ENCODE measurements at places on chromosomes 13 and 19.

DNA sequence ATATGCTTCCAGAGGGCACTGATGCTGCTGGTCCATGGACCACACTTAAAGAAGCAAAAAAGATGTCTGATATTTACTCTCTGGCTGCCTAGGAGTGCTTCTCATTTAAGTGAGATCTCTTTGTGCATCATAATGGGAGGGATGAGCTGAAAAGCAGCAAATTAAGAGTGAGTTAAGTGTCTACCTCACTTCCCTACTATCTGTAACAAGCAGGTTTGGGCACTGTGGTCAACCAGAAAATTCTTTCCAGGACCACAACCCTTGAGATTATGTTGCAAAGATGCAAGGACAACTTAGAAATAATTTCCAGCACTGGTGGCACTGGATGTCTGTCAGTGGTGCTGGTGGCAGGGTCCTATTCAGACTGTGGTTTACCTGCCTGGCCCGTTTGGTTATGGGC lies 52.1 kb upstream of the USPL1 start:
- DNase-seq, result no peak

GRCh38 chr13:88071371-88071770 lies 400.2 kb downstream of the SLITRK5 start:
- DNase-seq, result no peak

GRCh38 chr19:30064348-30064699 lies 122.3 kb downstream of the URI1 start:
- DNase-seq, result no peak

GRCh38 chr19:6740589-6741343 lies 1.3 kb downstream of the TRIP10 start:
- DNase-seq, result no peak

DNA sequence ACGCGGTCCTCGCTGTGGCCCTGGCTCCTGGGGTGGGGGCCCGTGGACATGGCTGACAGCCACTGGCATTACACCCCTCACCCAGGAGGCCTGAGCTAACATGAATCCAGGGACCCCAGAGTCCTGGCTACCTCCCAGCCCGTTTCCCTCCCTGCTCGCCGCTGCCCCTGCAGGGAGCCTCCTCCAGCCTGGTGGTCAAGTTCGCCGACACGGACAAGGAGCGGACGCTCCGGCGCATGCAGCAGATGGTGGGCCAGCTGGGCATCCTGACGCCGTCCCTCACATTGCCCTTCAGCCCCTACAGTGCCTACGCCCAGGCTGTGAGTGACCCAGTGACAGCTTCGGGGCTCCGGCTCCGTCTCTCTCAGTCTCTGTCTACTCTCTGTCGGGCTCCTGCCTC lies 56.6 kb downstream of the CELF5 start:
- DNase-seq, result no peak

- no peak for DNase-seq
Observed at GRCh38 chr13:24929196-24929595, 165.2 kb downstream of the RNF17 start.

DNA sequence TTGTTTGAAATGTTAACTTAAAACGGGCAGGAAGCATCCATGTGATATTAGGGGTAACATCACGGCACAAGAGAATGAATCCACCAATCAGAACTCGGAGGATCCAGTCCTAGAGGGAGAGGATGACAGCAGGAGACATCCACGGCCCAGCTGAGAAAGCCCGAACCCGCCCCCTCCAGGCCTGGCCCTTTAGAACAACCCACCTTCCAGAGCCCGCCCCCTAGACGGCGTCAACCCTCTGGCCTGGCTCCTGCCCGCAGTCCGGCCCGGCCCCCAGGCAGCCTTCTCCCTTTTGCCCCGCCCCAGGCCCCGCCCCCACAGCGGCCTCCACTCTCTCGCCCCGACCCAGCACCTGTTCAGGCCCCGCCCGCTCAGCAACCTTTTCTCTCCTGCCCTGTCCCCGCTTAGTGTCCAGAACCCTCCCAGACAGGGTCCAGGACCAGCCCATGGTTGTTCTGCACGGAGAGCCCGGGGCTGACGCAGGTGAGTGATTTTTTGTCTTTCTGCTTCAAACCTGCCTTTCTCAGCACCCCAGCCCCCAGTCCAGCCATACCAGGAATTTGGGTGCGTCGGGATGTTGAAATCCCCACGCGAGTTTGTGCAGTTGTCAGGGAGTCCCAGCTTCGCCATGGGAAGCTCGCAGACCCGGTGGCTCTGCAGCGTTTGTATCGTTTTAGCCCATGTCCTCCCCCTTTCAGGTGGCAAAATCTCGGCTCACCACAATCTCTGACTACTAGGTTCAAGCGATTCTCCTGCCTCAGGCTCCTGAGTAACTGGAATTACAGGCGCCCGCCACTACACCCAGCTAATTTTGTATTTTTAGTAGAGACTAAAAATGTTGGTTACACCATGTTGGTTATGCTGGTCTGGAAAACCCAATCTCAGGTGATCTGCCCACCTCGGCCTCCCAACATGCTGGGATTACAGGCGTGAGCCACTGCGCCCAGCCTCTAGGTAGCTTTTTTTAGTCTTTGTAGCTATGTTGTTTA lies 16.1 kb downstream of the ZNF816 start:
- DNase-seq, result no peak

GRCh38 chr19:52492201-52492993 lies 35.1 kb upstream of the ZNF808 start:
- no peak for DNase-seq

DNA sequence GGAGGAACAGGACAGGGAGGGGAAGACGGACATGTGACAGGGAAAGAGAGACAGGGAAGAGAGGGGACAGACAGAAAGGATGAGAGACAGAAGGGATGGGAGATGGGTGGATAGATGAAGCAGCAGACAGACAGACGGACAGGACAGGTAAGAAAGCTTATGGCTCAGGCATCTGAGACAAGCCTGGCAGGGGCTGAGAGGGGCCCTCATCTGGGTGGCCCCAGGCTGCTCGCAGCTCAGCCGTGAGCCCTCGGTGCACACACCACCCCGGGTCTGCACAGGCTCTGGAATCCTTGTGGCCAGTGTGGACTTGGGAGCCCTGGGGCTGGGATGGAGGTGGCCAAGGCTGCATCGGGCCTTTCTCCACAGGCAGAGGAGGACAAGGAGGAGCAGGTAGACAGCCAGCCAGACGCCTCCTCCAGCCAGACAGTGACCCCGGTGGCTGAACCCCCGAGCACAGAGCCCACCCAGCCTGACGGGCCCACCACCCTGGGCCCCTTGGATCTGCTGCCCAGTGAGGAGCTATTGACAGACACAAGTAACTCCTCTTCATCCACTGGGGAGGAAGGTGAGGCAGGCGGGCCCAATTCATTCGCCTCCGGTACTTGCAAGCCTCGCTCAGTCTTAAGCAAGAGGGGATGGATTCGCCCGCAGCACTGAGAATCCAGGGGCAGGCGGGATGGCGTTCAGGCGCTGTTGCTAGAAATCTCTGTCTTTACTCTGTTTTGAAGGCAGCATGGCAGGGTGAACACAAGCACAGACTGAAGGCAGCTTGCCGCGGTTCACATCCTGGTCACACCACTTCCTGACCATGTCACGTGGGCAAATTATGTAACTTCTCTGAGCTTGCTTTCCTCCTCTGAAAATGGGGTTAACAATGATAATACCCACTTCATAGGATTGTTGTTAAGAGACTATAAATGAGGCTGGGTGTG lies 14.0 kb downstream of the GRAMD1A start:
- DNase-seq, result no peak

DNA sequence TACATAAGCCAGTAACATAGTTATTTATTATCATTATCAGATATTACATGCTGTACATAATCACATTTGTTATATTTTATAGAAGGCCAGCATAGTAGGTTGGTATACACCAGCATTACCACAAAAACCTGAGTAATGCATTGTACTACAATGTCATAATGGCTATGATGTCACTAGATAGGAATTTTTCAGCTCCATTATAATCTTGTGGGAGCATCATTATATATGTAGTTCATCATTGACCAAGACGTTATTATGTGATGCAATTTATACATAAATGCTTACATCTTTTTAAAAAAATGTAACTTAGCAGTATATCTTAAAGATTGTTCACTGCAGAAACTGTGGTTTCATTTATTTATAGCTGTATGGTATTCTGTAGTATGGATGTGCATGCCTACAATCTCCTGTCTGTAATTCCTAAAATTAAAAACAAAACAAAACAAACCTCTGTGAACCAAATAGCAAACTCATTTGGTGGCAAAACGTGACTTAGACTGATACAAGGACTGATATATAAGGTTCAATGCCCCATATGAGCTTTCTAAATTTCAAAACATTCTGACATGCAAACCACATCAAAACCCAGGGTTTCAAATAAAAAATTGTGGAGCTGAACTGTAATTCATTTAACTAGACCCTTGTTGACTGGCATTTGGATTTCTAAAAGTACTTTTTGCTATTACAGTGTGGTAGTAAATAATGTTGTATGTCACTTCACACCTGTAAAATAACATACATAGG lies 250.9 kb downstream of the DLEU7 start:
- DNase-seq, result no peak

DNA sequence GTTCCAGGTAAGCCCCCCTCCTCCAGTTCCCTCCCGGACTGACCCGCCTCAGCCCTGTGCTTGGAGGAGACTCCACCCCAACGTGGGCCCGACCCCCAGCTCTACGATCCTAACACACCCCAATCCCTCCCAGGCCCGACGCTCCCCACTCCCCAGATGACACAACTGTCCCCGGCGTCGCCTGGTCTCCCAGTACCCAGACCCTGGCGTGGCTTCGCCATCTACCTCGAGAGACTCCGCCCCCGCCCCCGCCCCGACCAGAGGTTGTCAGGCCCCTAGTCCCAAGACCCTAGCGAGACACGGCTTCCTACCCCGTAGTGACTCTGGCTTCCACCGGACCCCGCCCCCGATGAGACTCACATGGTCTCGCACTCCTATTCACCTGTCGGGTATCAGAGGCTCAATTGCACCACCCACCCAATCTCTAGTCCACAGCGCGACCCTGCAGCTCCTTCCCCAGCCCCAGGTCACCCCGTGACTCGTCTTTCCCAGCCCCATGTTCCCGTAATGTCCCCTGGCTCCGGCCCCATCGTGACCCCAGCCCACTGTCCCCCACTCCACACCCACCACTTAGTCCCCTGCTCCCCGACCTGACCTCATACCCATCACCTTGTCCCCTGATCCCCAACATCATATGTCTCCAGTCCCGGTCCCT lies 2.9 kb downstream of the CD37 start:
- no peak for DNase-seq

- peak; percentile 54 for DNase-seq
Observed at GRCh38 chr19:4534836-4535658, at the start of gene PLIN5. Gene PLIN5, minus strand, starts transcription at chr19:4535224. Its CDS starts 1,150 bp downstream, at chr19:4534074.

DNA sequence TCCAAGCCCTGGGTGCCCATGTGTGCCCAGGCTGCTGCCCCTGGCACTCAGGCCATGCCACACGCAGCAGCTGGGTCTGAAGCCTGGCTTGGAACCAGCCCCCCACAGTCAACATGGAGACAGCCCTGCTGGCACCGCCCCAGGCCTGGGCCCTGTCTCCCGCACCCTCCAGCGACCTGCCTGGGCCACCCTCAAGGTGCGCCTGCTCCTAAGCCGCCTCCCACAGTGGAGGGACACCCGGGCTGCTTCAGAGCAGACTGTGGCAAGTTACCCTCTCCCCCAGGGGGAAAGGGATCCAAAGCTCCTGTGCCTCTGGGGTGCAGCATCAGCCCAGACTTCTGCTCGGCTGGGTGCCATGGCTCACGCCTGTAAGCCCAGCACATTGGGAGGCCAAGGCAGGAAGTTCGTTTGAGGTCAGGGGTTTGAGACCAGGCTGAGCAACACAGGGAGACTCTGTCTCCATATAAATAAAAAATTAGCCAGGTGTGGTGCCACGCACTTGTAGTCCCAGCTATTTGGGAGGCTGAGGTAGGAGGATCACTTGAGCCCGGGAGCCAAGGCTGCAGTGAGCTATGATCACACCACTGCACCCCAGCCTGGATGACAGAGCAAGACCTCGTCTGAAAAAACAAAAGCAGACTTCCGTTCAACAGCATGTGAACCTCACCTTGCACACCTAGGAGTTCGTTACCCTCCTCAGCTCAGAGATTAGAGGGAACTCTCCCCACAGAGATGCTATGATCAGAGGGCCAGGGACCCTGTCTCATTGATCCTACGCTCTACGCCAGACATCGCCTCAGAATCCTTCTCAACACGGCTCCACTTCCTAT lies 15.6 kb downstream of the ELL start:
- DNase-seq, result no peak

GRCh38 chr19:7722231-7722651 lies 9.7 kb downstream of the CLEC4G start:
- no peak for DNase-seq

DNA sequence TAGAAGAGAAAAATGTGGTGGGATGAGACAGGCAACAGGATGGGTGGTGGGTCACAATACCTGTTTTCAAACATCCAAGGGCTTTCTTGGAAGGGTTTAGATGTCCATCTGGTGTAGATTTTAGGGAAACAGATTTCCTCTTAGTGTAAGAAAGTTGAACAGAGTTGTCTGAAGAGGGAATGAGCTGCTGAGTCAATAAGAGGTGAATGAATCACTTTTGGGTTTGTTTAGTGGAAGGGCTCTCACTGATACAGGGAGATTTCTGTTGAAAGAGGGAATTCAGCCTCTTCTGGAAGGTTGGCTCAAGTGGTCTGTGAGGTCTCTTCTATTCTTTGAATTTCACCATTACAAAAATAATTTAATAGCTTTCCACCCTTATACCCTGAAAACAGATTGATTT lies 54.6 kb downstream of the LACC1 start:
- DNase-seq, result no peak

GRCh38 chr13:101140087-101140770 lies 276.1 kb downstream of the NALCN start:
- DNase-seq, result no peak

DNA sequence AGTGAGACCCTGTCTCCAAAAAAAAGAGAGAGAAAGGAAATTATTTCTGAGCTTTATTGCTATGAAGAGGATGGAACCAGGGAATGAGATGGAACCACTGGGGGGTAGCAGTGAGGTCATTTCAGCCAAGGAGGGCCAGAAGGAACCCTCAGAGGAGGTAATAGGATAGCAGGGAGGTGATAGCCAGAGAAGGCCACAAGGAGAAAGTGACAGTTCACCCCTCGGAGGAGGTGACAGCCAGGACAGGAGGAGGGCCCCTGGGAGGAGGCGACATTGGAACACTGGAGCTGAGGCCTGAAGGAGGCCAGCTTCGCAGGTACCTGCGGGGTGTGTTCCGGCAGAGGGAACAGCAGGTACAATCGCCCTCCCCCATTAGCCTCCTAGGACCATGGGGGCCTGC lies 675 bp upstream of the PGPEP1 start:
- DNase-seq, result no peak

DNA sequence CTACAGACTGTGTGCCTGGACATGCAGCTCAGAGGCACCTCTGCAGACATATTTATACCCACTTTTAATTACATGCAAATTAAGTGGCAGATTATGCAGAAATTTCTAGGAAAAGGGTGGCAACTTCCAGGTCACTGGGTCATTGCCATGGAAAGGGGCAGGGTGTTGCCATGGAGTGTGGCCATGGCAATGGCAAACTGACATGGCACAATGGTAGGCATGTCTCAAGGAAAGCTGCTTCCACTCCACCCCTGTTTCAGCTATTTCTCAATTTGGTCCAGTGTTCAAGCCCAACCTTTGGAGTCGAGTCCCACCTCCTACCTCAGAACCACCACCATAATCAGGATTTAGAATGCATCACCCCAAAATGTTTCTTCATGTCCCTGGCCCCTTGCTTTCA lies 170.7 kb upstream of the TSHZ3 start:
- no peak for DNase-seq

- no peak for DNase-seq
Observed at GRCh38 chr13:95659500-95659899, 15.0 kb upstream of the DZIP1 start.

- no peak for DNase-seq
Observed at GRCh38 chr19:58394821-58395219, 636 bp upstream of the RNF225 start.

GRCh38 chr19:7637374-7638256 lies 705 bp downstream of the STXBP2 start:
- no peak for DNase-seq

Measured in brain microvascular endothelial cell (primary cell).